ENCODE measurements at places on chromosomes 6 and 20.

GRCh38 chr6:107741191-107741680 is 82.9 kb downstream of the SCML4 start:
- DNase-seq: no peak

GRCh38 chr20:12153628-12154027 is 235.9 kb downstream of the BTBD3 start:
- DNase-seq: no peak

GRCh38 chr6:152976749-152977148 is 6.1 kb downstream of the FBXO5 start:
- no peak for DNase-seq

DNA sequence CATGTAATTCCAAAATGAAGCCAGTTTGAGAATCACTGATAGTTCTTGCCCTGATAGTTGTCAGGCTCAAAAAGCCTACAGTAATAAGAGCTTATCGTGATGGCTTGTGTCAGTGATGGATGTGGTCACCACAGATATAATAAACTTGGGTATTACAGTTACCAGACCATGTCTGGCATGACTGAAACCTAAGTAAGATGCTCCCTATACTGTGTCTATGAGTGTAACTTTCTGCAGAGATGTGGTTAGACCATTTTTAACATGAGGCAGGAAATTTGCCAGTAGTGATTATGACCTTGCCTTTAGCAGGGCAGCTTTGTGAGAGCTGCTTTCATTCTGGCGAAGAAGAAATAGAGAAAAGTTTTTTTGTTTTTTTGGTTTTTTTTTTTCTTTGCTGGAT is 90.2 kb downstream of the ANKS1A start:
- DNase-seq: no peak

DNA sequence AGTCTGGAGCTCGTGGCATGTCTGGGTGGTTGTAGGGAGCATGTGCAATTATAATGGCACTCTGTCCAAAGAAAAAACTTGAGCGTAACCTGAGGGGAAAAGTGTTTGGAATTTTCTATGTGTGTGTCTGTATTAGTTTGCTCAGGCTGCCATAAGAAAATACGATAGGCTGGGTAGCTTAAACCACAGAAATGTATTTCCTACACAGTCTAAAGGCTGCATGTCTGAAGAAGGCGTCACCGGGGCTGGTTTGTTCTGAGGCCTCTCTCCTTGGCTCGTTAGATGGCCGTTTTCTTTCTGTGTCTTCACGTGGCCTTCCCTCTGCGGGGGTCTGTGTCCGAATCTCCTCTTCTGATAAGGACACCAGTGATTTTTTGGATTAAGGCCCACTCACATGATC is 59.0 kb downstream of the IGF2R start:
- DNase-seq: no peak

GRCh38 chr6:42520786-42521607 is 42.8 kb upstream of the UBR2 start:
- no peak for DNase-seq

DNA sequence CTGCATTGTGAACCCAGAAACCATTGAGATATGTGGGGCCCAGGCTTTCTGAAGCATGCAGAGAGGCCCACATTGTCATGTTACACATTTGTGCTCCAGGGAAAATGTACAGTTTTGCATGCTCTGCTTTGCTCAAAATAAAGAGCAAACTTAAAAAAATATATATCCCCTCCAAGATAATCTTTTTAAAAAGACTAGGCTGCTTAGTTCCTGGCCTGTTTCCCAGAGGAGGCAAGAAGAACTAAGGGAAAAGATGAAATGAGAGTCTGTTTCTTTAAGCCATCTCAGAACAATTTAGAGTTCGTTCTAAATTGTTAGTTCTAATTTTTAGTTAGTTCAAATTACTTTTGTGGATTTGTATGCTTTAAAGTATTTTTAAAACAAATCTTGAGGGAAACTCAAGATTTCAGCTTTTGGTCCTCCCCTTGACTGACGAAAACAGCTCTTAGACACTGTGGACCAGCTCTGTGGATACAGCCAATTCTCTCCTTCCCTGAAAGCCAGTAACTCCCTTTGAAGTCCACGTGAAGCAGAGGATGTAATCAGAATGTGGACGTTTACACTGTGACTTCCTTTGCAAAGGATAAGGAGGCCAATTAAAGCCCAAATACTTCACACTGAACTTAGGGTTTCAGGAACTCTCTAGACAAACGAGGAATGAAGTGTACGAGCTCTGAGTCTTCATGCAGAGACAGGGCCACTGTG is 84.7 kb downstream of the CD164 start:
- no peak for DNase-seq

DNA sequence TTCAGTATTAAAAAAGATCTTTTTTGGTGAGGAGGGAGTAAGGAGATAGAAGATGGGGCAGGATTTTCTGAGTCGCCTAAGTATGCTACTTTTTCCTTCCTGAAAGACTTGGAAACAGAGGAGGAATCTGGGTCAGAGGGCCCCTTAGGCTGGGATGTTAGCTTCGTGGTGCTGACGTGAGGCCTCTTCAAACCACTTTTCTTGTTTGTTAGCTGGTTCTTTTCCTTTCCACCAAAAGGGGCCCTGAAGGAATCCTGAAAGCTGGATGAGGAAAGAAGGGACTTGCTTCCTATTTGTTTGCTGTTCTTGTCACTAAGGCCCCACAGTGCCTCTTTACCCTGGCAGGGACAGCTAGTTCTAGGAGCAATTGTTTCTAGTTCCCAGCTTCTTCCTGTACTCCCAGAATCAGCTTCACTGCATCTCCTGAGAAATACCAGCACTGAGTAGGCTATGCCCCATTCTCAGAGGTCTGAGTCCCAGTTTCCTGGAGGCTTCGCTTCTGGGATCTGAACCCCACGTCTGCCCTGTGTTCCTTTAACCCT is 2.2 kb upstream of the IL20RA start:
- DNase-seq: no peak

DNA sequence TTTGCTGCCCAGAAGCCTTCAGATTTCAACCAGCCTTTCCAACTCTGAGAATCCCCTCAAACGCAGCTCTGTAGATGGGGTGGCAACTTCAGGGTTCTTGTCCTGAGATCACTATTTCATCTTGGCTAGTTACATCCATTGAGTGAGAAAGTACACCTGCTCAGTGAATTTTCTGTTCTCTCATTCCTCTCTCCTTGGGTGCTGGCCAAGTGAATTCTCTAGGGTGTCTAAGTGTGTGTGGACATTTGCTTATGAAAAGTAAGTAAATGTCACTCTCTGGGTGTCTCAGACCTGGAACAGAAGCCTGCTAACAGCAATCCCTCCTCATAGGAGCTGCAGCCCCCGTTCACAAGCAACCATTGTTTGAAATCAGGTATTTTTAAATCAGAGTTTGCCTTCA is 3.8 kb downstream of the RIN2 start:
- no peak for DNase-seq

DNA sequence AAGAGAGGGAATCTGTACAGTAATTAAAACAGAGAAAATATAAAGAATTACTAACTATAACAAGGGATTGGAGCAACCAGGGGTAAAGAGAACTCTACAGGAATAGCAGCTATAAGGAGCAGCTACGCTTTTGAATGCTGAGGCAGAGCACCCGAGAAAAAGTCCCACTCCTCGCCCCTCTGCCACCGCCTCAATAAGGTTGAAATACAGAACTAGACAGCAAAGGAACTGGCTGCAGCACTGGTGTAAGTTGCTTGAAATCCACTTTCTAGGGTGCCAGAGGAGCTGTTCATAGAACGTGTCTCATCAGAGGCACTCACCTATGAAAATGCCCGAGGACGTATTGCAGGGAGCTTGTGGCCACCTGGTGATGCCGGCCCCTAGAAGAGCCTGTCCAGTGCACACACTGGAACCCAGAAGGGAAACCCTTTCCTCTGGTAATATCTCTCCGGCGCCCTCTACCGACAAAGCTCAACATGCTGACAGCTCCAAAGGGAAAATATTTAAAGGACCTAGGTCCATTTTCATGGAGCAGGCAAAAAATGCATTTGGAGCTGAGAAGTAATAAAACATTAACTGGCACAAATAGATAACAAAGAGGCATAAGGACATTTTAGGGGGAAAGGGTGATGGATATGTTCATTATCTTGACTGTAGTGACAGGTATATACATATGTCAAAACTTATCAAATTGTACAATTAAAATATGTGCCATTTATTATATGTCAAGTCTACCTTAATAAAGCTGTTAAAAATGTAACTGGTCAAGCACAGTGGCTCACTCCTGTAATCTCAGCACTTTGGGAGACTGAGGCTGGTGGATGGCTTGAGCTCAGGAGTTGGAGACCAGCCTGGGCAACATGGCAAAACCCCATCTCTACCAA is 137.4 kb upstream of the HDAC2 start:
- DNase-seq: no peak

- DNase-seq: no peak
Measured at GRCh38 chr6:5259428-5259827, 1.3 kb downstream of the LYRM4 start.

- DNase-seq: no peak
Measured at GRCh38 chr6:30113003-30113759, at the start of gene TRIM31. TRIM31 (minus strand) TSS chr6:30113090; CDS start chr6:30112805, 285 bp downstream.

DNA sequence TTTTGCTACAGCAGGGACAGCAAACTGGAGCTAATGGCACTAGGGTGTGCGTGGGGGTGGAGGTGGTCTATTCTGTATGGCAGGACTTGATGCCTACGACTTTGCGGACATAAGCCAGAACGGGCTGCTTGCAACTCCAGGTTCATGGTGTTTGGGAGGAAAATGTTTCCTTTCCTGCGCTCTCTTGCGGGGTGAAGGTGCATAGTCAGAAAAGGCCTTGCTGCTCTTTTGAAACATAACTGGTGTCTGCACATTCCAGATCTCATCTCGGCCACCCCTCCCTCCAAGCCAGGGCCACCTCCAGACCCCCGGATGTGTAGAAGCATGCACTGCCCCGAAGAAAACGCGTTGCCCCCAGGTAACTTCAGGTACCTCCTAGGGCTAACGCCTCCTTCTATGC is 8.1 kb downstream of the FOXA2 start:
- no peak for DNase-seq

DNA sequence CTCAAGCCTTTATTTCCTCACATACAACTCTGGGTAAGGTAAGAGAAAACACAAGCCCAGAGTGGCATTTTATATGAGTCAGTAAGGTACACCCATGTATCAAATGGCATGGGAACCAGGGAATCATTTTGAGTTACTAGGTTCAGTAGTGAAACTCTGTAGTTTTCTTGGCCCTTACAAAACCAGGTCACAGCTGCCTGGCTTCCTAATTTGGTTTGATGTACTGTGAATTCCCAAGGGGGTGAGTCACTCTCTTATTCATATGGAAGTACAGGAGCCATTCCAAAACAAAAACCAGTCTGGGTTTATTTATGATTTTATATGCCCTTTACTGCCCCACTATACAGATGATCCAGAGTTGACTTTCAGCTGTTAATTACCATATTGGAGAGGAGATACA is 70.7 kb downstream of the PDE7B start:
- no peak for DNase-seq

GRCh38 chr6:126233192-126233591 is 106.7 kb upstream of the CENPW start:
- DNase-seq: no peak

- DNase-seq: no peak
Measured at GRCh38 chr6:114194362-114195026, 148.3 kb downstream of the HS3ST5 start.

DNA sequence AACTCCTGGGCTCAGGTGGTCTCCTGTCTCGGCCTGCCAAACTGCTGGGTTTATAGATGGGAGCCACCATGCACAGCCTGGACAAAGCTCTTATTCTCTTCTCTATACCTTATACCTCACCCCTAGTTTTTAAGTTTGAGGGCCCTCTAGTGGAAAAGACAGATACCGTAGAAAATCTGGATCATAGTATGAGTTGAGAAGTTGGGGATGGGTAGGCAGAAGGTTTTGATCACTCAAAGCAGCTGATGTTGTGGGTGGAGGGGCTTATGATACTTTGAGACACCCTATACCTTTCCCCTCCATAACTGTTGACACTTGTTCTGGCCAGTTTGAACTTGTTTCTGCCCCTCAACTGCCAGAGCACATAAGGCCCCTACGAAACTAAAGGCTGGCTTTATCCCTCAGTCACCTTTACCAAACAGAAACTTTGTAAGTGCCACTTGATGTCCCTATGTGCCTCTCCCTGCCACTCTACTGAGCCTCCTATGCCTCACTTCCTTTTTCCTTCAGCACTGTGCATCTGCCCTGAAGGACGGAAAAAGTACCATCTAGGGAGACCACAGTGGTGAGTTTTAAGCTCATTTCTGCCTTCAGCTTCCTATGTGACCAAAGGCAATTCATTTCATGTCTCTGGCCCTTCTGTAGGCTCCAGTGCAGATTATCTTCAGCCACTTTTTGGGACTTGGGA is 28.6 kb downstream of the RALY start:
- DNase-seq: no peak

- DNase-seq: no peak
Measured at GRCh38 chr20:14782731-14783130, 445.3 kb upstream of the FLRT3 start.

- DNase-seq: no peak
Measured at GRCh38 chr6:69129046-69129445, 494.0 kb downstream of the ADGRB3 start.

DNA sequence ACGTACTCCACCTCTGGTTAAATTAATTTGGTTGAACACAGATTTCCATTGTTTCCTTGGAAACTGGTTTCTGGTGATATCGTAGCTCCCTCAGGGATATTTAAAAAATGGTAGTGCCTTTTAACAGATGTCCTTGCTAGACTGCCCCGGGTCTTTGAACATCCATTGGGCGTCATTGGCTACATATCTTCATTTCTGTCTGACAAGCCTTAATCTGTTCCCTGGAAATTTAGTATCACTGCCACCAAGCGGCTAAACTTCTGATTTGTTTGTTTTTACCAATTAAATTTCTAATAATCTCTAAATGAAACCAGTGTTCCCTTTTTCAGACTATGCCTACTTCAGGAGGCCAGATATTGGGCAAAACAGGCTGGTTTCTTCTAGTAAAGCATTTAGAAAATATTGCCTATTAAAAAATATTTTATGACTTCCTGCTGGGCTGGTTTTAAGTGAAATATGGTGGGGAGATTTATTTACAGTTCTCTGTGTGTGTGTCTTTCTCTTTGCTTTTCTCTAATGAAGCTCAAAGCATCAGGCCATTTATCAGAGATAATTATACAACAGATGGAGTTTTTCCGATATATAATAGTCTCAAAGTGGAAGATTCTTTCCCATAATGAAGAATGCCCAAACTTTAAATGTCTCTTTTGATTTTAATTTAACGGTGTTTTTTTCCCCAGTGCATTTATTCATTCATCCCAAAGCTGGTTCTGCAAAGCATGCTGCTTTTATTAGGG is 249.5 kb downstream of the ZFAND3 start:
- no peak for DNase-seq

DNA sequence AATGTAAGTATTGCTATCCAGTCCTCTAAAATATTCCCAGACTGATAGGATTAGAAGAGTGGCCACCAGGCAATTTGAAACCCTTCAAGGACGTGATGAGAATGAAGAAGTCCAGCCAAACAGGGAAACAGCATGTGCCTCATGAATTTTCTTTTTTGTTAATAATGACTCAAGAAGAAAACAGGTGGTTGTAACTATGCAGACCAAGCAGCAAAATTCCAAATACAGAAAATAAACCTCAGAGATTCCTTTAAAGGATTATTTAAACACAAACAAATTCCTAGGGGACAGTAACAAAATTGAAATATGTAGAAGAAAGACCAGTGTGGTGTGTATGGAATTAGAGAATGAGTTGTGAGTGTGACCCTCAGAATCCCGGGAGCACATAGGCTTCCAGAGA is 239.2 kb downstream of the KCNQ5 start:
- no peak for DNase-seq

GRCh38 chr20:23131766-23132165 is 45.6 kb upstream of the CD93 start:
- no peak for DNase-seq

- DNase-seq: no peak
Measured at GRCh38 chr20:11813106-11813890, 104.4 kb upstream of the BTBD3 start.

GRCh38 chr6:151399679-151400078 is 8.3 kb upstream of the ZBTB2 start:
- DNase-seq: no peak

Measured in stimulated activated CD8-positive, alpha-beta memory T cell treated with anti-CD3 and anti-CD28 coated beads, Interleukin-15, amount 100 ng/mL, for 4 hours (primary cell).